ENCODE measurements at places on chromosomes 4 and X.

GRCh38 chr4:47974566-47974965 is 41.9 kb downstream of the CNGA1 start:
- no peak for DNase-seq

DNA sequence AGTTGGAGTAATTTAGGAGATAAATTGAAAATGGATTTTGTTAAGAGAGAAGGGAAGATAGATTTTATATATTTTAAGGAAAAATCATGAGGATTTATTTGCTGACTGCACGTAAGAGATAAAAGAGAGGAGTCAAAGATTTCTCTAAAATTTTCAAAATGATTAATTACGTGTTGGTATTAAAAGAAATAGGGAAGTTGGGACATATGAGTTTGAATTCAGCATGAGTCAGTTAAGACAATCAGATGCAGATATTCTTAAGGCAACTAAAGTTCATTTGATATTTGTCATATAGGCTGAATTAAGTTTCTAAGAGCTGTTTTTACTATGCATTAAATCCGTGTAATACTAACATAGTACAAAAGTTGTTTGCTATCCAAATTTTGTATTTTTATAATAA is 46.9 kb downstream of the TET2 start:
- DNase-seq, result no peak

- DNase-seq, result no peak
Measured at GRCh38 chr4:6272863-6273660, 3.4 kb downstream of the WFS1 start.

DNA sequence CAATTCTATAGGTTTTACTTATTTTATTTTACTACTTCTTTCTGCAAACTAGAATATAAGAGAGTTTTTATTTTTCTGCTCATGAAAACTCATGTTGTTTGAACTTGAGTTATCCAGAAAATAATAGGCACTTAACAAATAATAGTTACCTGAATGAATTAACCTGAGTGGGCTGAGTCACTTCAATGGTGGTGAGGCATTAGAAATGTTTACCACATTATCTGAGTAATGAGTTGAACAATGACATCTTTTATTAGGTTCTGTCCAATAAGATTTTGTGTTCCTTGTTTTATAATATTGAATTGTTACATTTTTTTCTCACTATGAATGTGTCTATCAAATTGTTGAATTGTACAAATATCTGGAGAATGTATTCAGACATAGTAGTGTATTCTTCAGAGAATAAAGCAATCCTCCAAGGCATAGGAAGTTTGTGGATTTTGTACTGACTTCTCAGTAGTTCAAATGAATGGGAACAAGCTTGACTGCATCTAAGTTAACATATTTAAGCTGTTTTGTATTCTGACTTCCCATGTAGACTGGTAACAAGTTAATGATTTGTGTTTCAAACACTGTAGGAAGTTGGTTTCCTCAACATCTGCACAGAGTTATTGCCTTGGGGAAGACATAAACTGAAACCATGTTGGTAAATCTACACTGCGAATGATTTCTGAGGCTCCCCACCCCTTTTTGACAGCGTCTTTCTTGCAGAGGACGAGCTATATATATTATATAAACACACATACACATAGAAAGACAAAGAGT is 1808.9 kb upstream of the TENM3 start:
- no peak for DNase-seq

GRCh38 chr4:72665171-72665968 is 96.3 kb upstream of the ADAMTS3 start:
- DNase-seq, result no peak

- no peak for DNase-seq
Measured at GRCh38 chr4:168744021-168744420, 247.2 kb downstream of the PALLD start.

DNA sequence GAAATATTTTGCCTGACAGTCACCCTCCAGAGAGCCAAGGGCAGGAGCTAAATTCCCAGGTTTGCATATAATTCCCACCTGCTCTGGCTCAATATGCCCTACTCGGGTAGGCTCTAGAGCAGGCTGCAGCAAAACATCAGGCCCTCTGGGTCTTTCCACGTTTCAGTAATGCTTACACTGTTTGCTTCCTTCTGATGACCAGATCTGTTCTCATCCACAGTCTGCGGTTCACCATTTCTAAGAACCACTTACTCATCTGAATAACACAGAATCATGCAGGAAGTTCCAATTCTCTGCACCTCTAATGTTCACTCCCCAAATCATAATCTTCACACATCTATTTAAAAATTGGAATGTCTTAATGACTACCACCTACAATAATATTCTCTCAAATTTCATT is 141.4 kb downstream of the PPP3CA start:
- DNase-seq, result peak; percentile 48
